ENCODE measurements at places on chromosomes 5 and 9. TPM values are rescaled to one million over a fixed set of nuclear protein-coding genes. Genes with fewer than 3 reads are reported as not detected.

The NR4A3 gene
- 0.02 TPM for total RNA-seq

The TYRP1 gene
- 3.4 TPM for total RNA-seq

The NME5 gene
- total RNA-seq = 2.6 TPM

The PITX1 gene
- total RNA-seq = 43.7 TPM

The C9 gene
- not detected for total RNA-seq

DNA sequence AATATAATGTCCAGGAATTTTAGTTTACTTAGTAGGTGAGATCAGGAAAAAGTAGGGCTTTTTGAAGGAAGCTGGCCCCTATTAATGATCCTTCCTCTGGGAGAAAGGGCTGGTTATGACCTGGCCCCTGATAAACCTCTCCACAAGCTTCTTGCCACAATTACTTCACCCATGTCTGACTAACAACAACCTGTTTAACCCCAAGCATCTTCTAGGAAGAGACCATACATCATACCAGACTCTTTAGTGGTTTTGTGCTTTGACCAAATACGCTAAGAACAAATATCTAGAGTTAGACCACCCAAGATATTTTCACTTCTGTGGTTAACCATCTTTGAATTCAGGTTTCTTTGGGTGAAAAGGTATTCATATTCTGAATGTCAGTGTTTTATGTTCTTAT lies 174.0 kb upstream of the SLC27A6 start:
- DNase-seq = no peak

GRCh38 chr5:92979716-92980115 lies 601.3 kb downstream of the NR2F1-AS1 start:
- DNase-seq = no peak

DNA sequence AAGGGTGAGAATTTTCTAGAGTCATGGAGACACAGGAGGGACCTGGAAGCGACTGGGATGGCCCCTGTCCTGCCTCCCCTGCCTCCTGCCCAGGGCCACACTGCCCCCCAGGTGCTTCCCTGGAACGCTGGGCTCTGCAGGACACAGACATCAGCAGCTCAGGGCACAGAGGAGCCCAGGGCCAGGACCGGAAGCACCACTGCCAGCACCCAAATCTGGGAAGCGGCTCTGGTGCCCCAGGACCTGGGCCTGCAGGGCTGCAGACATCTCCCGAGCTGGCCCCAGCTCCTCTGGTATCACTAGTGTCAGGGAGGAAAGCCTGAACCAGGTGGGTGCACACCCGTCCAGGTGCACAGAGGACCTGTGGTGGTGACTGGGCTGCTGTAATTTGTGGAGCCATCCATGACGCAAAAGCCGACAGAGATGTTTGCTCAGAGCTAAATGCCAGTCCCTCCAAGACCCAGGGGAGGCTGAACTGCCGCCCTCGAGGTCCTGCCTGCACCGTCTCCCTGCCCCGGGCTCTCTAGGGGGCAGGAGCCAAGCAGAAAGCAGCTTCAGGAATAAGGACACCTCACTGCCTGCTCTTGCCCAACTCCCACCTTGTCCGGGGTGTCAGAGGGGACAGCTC lies 46.0 kb upstream of the SIMC1 start:
- DNase-seq = no peak

- DNase-seq = no peak
Measured at GRCh38 chr5:136028782-136029742, at the start of gene TGFBI. Gene TGFBI (plus strand): TSS chr5:136028988. CDS start chr5:136029056, 68 bp downstream.

DNA sequence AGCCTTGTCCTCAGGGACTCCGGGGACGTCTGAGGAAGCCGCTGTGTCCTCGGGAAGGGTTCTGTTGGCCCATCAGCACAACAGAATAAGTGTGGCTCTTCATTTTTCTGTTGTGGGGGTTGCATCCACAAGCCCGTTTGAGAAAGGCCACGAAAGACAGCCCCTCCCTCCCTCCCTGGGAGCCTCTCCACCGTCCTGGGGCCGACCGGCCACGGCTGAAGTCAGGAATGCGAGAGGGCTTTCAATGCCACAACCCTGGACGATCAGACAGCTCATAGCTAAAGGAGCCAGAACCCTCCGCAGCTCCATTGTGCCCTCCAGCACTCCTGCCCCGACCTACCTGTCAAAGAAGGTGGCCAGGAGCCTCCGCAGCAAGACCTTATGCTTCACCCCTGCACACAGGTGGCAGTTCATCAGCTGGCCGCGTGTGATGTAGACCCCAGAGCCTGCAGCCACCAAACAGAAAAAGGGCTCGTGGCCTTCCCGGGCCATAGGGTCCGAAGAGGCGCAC lies 52.4 kb upstream of the UBAC1 start:
- no peak for DNase-seq

GRCh38 chr9:91546574-91546973 lies 122.9 kb upstream of the NFIL3 start:
- DNase-seq = peak; percentile 39

DNA sequence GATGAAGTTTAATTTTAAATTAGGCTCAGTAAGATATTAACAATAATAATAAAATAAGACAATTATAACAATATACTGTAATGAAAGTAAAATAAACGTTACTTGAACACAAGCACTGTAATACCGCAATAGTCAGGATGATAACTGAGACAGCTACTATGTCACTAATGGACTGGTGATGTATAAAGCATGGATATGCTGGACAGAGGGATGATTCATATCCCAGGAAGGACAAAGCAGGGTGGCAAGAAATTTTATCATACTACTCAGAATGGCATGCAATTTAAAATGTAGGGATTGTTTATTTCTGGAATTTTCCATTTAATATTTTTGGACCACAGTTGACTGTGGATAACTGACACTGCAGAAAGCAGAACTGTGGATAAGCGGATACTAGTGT lies 196.9 kb downstream of the VPS13A start:
- peak; percentile 16 for DNase-seq

- no peak for DNase-seq
Measured at GRCh38 chr9:87271696-87272477, 225.8 kb upstream of the DAPK1 start.

DNA sequence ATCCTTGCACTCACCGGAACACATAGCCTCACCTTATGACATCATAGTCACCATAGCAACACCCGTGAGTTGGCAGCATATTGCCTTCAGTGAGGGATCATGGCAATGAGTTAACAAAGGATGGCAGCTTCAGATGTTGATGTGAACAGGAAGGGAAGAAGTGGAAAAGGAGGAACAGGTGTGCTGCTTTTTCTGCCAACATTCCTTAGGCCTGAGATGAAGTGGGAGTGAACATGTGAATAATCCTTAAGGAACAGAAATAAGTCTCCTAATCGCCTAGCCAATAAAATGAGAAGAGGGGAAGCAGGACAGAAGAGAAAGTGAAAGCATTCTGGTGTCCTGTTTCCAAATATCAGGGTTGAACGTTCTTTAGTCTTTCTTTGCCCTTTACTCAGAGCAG lies 360.0 kb downstream of the BRINP1 start:
- DNase-seq = peak; percentile 32

DNA sequence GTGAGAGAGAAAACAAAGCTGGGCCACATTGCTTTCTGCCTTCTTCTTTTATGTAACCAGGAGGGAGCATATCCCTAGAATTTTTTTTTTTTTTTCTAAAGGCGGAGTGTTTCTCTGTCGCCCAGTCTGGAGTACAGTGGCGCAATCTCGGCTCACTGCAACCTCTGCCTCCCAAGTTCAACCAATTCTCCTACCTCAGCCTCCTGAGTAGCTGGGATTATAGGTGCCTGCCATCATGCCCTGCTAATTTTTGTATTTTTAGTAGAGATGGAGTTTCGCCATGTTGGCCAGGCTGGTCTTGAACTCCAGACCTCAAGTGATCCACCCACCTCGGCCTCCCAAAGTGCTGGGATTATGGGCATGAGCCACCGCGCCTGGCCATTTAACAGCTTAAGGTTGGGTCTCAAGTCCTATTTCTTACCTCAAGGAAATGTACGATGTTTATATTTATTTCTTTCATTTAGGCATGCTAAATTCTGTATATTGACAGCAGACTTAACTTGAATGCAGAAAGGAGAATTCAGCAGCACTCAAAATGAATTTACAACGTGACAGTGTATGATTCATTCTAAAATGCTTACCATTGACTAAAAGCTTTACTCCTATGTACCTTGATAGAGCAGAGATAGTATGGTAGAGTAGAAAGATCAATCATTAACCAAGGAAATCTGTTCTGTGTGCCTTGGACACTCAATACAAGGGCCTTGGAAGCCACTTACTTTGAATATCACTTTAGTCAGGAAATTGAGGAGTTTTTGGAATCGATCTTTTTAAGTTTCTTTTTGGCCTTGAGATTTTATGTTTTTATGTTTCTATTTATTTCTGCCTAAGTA lies 100.9 kb downstream of the F2RL2 start:
- no peak for DNase-seq

GRCh38 chr5:132979367-132979940 lies 16.0 kb upstream of the AFF4 start:
- no peak for DNase-seq

GRCh38 chr5:113060408-113061025 lies 83.9 kb downstream of the DCP2 start:
- no peak for DNase-seq

DNA sequence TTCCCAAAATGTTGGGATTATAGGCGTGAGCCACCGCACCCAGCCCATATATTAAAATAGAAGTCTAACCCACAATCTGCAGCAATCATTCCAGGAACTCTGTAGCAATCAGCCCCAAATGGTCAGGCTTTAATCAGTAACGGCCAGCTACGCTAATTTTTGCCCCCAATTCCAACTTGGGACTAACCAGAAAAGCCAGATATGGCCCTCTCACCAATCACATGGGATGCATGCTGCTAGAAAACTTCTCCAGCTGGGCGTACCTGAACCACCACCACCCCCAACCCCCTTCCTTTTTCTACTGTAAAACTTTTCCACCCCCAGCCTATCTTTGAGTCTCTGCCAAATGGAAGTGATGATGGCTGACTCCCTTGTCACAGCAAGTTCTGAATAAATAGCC lies 4.1 kb downstream of the SUSD1 start:
- no peak for DNase-seq

DNA sequence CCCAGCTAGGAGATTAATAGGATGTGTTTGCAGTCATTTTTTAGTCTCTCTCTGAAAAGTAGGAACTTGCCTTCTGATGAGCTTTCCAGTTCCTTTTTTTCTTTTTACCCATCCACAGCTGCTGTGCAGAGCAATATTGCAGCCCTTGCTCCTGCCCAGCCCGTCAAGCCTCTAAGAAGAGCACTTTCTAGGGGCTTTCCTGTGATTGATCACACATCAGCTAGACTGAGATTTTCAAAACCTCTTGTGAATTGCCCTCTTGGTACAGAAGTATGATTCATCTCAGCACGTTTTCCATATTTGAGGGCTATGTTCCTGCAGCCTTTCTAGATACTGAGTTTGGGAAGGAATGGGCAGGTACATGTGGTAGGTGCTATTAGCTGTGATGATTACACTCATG lies 93.9 kb downstream of the GALNT10 start:
- DNase-seq = no peak

GRCh38 chr5:45399041-45399440 lies 297.1 kb downstream of the HCN1 start:
- no peak for DNase-seq

GRCh38 chr5:125483609-125484008 lies 737.2 kb upstream of the ZNF608 start:
- DNase-seq = no peak

- no peak for DNase-seq
Measured at GRCh38 chr9:133257465-133257956, 17.5 kb downstream of the ABO start.

DNA sequence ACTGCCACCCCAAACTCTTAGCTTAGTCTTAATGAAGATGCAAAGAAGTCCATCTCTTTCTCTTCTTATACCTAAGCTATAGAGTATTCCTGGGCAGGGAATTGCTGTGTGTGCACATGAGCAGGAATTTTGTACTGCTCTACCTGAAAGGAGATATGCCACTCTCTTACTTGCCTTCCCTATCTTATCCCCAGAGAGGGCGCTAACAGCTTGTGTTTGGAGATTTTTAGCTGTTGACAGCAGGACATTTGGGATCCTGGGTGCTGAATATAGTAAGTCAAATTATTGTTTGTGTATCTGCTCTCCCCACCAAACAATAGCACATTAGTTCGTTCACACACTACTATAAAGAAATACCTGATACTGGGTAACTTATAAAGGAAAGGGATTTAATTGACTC lies 159.5 kb downstream of the GABRG2 start:
- DNase-seq = no peak

DNA sequence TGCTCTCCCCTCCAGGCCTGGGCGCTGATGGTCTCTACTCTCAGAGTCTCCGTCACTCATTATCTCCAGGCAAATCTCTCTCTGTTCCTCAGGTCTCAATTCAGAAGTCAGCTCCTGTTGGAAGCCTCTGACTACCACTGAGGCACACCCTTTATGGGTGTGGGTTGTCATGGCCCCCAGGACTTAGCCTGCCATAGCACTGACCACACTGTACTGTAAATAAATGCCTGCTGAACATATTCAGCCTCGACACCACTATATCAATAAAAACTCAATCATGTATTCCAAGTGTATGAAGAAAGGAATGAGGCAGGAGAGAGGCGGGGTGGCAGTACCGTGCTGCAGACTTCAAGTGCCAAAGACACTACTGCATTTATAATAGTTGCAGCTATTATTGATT lies 88.9 kb downstream of the PCDH1 start:
- DNase-seq = no peak

DNA sequence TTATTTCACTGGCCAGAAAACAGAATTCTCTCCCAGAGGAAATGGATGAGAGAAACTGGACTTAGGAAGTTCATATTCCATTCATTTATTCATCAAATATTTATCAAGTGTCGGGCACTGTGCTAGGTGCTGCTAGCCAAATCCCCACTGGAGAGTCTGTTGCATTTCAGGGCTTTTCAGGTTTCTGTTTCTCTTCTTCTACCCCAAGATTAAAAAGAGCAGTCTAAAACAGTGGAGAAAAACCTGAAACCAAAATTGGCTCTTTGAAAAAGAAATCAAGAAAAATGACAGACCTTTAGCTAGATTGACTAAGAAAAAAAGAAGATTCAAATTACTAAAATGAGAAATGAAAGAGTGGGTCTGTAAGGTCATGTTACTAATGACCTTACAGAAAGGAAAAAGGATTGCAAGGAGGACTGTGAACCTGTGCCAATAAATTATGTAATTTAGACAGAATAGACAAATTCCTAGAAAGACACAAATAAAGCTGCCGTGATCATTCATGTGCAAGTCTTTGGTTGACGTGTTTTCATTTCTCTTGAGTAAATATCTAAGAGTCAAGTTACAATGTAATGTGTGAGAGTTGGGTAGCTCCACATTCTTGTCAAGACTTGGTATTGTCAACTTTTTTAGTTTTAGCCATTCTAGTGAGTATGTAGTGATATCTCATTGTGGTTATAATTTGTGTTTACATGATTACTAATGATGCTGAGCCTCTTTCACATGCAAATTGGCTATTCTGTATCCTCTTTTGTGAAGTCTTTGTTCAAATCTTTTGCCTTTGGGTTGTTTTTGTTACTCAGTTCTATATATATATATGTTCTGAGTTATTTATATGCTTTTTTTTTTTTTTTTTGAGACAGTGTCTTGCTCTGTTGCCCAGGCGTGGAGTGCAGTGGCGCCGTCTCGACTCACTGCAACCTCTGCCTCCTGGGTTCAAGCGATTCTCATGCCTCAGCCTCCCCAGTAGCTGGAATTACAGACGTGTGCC lies 23.7 kb downstream of the SNX30 start:
- no peak for DNase-seq

Measured in A172 (cell line).